Bone marrow (tissue), 2 donors: ENCODE measurements at places on chromosomes 6 and 20.

DNA sequence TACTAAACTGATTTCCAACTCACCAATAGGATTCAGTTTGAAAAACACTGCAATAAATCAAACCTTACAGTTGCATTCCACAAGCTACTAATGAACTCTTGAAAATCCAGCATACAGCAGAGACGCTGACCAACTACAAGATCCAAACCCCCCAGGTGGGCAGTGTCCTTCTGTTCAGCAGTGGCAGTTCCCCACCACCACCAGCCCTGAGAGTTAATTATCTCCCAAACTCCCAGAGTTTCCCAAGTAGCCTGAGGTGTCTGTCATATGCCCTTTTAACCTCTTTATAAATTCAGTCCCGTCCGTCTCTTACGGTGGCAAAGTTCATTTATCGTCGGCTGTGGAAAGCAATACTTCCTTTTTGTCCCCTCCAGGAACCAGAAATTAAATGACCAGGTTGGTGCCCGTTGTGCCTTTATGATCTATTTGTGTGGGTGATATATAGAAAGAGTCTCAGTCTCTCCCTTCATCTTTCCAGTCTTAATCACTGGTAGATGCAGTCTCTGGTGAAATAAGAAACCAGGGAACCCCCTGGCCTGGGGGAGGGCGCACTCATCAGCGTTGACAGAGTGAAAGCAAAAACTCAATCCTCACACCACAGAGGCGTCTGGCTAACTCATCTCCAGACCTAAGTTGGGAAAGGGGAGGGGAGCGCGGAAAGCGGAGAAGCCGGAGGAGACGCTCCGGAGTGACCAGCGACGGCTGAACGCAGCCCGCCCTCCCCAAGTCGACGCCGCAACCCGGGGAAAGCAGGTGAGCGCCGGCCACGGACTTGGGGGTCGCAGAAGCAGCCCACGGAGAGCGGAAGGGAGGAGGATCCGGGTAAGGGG lies 717 bp downstream of the MRPL14 start:
- DNase-seq, result peak; percentile 53

DNA sequence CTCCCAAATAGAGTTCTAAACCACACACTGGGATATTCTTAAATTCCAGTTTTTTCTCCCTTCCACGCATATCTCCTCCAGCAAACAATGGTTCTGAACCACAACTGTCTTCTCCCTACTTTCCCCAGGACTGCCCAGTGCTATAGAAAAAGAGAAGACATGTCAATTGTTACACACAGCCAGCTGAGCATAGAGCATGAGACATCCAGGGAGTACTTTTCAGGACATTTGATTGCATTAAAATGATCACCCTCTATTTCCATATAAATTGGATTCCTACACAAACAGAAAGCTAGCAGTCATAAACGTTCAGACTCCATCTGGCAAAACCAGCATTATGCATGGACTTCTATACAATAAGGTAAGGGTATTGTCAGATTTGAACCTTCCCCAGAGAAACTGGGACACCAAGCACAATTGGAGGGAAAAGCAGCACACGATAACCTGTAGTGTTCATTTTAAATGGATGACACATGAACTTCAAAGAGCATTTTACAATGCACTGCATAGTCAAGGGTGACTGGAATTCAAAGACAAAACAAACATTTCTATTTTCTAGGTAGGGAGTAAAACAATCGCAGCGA lies 93.1 kb upstream of the HEY2 start:
- no peak for DNase-seq

GRCh38 chr6:65157025-65157424 lies 550.0 kb downstream of the EYS start:
- DNase-seq, result no peak

DNA sequence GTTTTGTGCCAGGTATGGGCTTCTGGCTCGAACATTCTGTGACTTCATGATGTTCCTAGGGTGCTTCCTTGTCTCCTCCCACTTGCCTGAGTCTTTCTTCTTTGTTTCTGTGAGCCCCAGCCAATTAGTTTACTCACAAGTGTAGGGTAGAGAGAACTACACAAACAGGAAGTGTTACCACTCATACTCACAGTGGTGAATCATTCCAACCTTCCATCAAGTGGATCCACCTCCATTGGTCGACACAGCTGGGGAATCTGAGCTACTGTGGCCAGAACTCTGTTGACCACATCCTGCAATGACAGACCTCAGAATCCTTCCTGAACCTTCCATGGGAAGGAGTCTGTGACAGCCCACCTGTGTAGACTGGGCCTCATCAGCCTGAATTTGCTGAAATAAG lies 76.8 kb downstream of the UNC5CL start:
- no peak for DNase-seq

- no peak for DNase-seq
Observed at GRCh38 chr6:151690768-151691562, 116.5 kb upstream of the ESR1 start.

- no peak for DNase-seq
Observed at GRCh38 chr6:43074847-43075669, 1.1 kb upstream of the PTK7 start.

- no peak for DNase-seq
Observed at GRCh38 chr6:3918469-3918868, 69.3 kb downstream of the FAM50B start.

GRCh38 chr20:60007464-60007863 lies 49.2 kb downstream of the CDH26 start:
- no peak for DNase-seq

DNA sequence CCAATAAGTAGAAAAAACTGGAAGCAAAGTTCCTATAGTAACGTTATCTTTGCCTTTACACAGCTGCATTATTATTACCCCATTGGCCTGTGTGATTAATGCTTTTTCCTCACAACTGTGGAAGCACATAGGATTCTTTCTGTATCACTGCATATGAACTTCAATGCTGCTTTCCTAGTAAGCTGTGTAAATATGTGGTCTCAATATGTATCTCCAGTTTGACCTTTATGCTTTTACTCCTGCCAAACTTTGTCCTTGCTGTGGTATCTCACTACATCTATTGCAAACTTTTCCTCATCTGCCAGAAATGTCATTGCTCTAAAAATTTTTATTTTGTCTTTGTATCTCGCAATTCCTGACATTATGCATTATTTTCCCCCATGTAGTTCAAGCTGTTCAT lies 168.6 kb downstream of the ZFAND3 start:
- no peak for DNase-seq

DNA sequence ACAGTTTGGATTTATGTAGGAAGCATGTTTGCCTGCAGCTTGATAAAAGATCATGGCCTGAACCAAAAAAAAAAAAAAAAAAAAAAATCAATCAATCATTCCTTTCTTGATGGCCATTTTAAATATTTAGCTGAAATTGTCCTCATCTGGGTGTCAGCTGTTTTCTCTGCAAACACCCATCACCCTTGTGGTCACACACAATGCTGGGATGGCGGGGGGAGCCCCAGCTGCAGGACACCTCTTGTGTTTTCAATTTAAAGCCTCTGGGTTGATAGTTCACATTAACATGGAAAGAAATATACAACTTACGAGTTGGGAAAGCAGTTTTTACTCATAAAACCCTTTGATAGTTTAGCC lies 160.4 kb downstream of the ZFP64 start:
- no peak for DNase-seq

DNA sequence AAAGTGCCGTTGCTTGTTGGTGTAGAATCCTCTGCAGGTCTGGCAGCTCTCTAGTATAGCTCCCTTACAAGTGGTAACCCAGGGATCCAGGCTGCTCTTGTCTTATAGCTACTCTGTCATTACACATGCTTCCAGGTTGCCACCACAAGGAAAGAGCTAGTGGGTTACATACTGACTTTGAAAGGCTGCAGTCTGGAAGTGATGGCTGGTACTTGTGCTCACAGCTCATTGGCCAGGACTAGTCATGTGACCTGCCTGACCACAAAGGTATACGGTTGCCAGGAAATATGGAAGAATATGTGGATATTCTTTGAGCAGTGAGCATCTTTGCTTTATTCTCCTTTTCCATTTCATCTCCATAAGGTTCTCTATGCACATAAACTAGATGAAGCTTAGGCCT lies 46.0 kb downstream of the RREB1 start:
- DNase-seq, result no peak

GRCh38 chr6:158262755-158263154 lies 49.5 kb upstream of the TULP4 start:
- DNase-seq, result no peak

- DNase-seq, result peak; percentile 90
Observed at GRCh38 chr20:16147216-16147615, 426.0 kb downstream of the KIF16B start.

GRCh38 chr20:31712112-31712553 lies 10.5 kb downstream of the BCL2L1 start:
- DNase-seq, result no peak

GRCh38 chr6:159788753-159789376 lies 537 bp downstream of the TCP1 start:
- no peak for DNase-seq

DNA sequence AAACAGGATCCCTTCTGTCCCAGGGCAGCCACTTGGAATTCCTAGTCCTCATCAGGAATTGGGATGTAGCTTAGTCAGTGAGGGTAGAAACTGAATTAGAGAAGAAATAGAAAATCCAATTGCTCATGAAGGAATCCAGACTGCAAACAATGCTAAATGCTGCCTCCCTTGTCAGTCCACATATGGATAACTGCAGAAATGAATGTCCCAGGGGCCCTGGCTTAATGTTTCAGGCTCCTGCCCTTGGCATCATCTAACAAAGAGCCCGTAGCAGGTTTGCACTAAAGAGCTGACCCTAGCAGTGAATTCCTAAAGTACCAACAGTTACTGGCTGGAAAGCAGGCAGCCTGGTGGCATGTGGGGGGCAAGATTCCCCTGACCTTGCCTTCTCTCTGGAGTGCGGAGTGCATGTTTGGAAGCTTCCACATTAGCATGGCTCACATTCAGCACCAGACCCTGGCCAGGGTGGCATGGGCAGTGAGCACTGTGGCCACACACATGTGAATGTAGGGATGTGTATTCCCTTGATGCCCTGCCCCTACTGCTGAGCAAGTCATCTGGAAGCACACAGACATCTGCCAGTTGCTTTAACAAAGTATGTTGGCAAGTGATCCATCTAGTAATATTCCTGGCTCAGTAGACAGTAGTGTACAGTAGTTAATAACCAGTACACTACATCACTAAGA lies 394.5 kb downstream of the CDC5L start:
- DNase-seq, result no peak

DNA sequence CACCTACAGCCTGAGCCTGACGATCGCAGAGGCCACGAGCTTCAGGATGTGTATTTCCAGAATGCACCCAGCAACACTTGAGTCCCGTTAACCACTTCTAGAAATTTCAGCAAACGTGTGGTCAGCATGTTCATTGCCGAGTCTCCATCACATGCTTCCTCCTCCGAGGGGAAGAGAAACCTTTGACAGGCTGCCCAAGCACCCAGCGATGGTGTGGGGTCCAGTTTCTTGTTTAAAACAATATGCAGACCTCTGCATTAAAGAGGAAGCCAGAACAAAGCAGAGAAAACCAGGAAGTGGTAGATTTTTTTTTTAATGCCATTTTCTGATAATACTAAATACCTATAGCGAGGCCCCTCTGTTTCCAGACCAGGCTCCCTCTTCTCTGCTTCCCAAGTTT lies 71.9 kb downstream of the GNAS-AS1 start:
- DNase-seq, result no peak

- no peak for DNase-seq
Observed at GRCh38 chr6:42007286-42008137, 42.8 kb upstream of the TAF8 start.

DNA sequence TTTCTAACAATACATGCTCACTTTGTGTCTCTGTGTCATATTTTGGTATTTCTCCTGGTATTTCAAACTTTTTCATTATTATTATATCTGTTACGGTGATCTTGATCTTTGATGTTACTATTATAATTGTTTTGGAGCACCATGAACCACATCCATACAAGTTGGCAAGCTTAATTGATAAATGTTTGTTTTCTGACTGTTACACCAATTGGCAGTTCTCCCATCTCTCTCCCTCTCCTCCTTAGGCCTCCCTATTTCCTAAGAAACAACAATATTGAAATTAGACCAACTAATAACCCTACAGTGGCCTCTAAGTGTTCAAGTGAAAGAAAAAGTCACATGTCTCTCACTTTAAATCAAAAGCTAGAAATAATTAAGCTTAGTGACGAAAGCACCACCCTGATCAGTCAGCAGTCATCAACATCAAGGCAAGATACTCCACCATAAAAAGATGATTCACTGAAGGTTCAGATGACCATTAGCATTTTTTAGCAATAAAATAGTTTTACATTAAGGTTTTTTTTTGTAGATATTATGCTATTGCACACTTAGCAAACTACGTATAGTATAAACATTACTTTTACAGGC lies 61.5 kb downstream of the IBTK start:
- DNase-seq, result no peak

DNA sequence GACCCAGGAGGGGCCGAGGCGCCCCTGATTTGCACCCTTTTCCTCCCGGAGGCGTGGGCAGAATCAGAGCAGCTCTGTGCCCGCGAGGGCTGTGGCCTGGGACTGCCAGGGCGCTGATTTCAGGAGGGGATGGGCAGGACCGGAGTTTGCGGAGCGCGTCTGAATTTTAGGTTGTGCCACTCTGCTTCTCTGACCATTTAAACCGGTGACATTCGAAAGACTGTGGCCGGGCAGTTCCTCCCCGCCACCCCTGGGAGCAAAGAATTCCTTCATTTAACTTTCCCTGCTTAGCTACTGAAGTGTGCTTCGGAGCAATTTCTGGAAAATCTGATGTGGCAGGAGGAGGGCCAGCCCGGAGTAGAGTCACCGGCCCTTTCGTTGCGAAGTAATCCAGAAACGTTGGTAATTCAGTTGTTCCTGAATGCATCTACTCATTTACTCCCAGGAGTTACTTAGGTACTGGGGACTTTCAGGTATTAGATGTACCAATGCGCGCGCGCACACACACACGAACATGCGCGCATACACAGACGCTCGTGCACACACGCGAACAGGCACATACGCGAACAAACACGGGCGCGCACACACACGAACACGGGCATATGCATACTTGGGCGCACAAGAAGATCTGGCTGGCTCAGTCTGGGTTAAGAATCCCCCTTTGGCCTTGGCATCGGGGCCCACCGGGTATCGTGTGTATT lies 568 bp downstream of the CCDC170 start:
- no peak for DNase-seq

DNA sequence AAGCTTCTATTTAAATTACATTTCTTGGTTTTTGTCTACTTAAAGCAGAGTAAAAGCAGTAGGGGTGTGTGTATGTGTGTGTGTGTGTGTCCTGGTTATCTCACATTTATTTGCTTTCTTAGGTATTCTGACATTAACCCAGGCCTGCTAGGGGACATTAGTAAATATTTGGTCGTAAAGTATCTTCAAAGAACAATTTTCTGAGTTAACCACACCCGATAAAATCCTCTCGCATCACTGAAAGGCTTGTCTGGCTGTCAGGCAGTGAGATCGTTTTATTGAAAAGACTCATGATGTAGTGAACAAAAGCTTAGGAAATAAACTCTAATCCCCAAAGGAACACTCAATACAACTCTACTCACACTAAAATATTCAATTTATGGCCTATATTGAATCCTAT lies 77.9 kb downstream of the ZNF217 start:
- no peak for DNase-seq
